CD4-positive, alpha-beta T cell treated with Interleukin-2 at 100 ng/mL for 4 hours (primary cell): ENCODE measurements at places on chromosomes 13 and 19.

DNA sequence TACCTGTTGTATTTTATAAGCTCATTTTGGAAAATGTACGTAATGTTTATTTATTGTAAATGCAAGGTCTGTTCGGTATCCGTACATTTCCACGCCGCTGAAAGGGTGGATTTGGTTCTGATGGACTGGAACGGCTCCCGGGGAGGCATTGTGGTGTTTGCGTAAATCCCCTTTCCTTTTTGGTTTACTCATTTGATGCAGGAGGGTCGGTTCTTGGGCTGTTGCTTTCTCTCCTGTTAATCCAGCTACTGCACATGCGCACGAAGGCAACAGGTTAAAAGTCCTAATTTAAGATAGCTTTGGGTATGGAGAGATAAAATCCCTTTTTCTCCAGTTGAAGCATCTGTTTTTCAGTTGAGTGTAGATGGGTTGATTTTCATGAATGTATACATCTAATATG lies 224.4 kb downstream of the TM9SF2 start:
- no peak for DNase-seq

GRCh38 chr19:54207676-54207982 lies 7.0 kb downstream of the RPS9 start:
- no peak for DNase-seq

GRCh38 chr13:34747507-34747906 lies 194.6 kb upstream of the NBEA start:
- DNase-seq: no peak

DNA sequence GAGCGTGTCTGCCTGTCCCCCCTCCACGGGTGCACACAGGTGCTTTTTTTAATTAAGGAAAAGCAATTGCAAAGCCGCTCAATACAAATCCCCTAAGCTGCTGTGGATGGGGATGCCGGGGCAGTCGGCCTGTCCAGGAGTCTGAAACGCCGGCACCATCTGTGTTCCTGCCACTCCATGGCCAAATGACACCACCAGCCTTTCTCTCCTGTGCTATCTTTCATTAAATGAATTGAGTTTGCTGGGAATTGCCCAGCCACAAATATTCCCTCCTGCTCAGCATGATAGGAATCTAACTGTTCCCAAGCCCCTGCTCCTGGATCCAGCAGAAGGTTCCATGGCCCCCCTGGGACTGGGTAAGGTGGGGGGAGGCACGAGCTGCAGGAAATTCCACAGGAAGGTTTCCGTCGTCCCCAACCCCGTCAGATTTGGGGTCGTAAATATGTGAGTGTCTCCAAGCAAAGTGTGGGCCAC lies 139.2 kb downstream of the KDM4B start:
- no peak for DNase-seq

DNA sequence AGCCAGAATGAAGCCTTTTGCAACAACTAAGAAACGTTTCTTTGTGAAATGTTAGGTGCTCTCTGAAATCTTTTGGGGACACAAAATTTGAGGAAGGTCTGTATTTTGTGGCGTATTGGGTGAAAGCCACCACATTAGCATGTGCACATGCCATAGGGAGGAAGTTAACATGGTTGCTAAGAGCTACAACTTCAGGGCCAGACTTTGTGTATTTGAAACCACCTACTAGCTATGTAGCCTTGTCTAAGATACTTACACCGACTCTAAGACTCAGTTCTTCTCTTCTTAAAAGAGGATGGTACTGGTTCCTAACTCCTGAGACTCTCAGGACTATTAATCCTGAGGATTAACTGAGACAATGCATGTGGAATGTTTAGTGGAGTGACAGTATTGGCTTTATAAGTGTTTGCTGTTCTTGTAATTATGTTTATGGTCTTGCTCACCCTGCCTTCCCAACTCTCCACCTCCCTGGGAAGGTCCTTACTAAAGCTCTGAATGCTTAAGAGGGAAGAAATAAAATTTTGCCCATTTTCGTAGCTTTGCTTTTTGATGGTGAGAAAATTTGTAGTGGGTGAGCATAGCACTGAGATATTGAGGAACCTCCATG lies 15.5 kb downstream of the SERP2 start:
- no peak for DNase-seq

DNA sequence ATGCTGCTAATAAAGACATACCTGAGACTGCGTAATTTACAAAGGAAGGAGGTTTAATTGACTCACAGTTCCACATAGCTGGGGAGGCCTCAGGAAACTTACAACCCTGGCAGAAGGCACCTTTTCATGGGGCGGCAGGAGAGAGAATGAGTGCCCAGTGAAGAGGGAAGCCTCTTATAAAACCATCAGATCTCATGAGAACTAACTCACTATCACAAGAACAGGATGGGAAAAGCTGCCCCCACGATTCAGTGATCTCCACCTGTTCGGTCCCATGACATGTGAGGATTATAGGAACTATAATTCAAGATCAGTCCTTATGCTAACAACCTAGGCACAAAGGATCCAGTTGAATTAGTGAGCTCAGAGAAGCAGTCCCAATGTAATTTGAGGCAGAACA lies 59.4 kb downstream of the GPC6 start:
- DNase-seq: no peak

DNA sequence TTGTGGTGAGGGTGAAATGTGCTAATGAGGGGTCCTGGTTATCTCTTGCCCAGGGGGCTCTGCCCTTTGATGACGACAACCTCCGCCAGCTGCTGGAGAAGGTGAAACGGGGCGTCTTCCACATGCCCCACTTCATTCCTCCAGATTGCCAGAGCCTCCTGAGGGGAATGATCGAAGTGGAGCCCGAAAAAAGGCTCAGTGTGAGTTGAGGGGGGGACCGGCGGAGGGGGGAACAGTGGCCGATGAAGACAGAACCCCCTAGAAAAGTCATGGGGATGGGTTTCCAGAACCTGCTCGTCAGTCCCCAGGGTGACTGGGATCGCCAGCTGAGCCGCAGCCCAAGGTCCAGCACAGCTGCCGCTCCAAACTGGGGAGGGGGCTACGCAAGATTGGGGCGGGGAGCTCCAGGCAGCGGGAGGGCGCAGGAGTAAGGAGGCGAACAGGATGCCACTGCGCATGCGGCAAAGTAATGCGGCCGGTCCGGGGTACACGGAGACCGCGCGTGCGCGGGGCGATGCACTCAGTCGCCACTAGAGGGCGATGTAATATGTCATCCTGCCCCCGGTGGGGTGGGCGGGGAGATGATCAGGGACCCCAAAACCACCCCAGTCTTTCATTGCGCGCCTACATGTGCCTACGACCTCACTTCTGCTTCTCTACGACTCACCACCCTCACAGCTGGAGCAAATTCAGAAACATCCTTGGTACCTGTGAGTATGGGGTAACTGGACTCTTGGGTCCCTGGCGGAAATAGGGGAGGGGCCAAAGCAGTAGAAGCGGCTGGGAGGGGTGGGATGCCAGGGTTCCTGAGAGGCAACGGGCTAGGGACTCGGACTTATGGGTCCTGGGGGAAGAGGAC lies 17.9 kb downstream of the BRSK1 start:
- DNase-seq: peak; percentile 92

DNA sequence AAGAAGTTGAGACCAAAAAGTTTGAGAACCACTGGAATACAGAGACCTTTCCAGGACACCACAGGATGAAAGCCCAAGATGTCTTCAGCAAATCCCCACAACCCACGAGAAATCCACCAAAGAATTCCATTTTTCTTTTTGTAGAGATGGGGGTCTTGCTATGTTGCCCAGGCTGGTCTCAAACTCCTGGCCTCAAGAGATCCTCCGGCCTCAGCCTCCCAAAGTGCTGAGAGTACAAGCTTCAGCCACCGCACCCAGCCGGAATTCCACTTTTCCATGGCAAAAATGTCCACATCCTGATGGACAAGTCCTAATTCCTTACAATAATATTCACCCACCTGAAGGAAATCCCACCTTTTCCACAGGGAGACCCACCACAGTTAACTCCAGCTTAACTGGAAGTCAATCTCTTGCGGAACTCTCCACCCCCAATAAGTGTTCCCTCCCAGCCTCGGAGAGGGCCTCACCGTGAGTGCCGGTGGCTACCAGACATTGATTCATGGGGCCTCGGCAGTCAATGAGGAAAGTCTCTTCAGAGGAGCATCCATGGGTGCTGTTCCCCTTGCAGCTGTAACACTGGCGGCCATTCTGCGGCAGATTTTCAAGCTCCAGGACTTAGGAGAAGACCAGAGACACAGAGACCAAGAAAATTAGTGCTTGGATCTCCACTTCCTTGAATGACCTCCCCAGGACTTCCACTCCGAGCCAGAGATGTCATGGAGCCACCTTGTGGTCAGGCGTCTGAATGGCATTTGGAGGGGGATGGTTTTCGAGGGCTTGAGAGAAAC lies 12.3 kb upstream of the CADM4 start:
- DNase-seq: peak; percentile 38

DNA sequence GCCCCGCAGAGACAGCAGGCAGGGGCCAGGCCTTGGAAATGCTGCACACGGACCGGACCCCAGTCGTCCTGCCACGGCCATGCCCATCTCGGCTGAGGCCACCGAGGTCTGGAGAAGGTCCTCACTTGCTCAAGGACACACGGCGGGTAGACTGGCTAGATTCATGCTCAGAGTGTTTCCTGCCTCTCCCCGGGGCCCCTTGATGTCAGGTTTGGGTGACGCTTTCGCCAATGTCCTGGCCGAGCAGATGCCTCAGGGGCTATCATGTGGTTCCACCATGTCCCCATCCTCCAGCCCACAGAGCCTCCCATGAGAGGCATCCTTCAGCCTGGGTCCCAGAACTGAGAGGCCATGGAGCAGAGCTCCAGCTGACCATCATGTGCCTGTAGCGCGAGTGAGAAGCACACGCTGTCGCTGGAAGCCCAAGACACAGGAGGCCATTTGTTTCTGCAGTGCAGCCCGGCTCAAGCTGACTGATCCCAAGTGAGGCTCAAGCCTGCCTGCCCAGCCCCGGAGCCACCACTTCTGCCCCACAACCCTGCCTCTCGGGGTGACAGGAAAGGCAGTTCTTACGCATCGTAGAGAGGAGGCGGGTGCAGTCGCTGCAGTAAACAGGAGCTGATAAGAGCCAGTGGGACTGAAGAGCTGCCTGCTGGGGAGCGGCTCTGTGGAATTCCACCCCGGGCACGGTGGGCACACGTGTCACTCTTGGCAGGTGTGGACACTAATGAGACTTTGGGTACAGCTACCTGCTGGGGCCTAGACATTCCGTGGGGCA lies 53.9 kb upstream of the GAS6 start:
- DNase-seq: no peak

- DNase-seq: peak; percentile 48
Measured at GRCh38 chr19:1672038-1672768, 19.8 kb upstream of the TCF3 start.

- DNase-seq: no peak
Measured at GRCh38 chr13:112776971-112777370, 87.1 kb downstream of the ATP11A start.

- no peak for DNase-seq
Measured at GRCh38 chr19:38055655-38056521, 148.9 kb downstream of the SIPA1L3 start.

- peak; percentile 88 for DNase-seq
Measured at GRCh38 chr19:45444318-45445041, 20.8 kb upstream of the ERCC1 start.

DNA sequence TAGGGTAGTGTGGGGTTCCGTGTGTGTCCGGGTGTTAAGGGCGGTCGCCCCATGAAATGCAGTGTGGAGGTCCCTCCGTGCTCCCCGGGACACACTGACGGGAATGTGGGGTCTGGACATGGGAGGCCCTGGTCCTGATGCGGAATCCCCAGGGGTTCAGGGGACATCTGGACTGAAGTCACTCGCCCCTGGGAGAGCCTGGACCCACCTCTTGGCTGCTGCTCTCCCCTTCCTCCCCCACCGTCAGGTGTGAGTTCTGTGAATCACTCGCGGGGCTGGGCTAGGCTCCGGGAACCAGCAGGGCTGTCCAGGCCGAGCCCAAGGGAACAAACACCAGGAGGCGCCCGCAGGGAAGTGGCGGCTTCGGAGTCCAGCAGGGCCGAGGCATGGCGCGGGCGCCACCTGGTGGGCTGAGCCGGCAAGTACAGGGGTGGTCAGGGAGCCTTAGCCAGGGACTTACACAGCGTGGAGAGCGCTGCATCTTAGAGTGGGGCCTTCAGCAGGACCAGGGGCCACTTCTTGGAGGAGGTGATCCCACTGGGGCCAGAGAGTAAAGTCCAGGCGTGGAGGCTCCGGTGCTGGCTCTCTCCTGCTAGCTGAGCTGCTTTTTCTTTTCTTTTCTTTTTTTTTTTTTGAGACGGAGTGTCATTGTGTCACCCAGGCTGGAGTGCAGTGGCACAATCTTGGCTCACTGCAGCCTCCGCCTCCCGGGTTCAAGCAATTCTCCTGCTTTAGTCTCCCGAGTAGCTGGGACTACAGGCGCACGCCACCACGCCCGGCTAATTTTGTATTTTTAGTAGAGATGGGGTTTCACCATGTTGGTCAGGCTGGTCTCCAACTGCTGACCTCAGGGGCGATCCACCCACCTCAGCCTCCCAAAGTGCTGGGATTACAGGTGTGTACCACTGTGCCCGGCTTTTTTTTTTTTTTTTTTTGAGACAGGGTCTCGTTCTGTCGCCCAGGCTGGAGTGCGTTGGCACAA lies 20.1 kb downstream of the WTIP start:
- peak; percentile 87 for DNase-seq

DNA sequence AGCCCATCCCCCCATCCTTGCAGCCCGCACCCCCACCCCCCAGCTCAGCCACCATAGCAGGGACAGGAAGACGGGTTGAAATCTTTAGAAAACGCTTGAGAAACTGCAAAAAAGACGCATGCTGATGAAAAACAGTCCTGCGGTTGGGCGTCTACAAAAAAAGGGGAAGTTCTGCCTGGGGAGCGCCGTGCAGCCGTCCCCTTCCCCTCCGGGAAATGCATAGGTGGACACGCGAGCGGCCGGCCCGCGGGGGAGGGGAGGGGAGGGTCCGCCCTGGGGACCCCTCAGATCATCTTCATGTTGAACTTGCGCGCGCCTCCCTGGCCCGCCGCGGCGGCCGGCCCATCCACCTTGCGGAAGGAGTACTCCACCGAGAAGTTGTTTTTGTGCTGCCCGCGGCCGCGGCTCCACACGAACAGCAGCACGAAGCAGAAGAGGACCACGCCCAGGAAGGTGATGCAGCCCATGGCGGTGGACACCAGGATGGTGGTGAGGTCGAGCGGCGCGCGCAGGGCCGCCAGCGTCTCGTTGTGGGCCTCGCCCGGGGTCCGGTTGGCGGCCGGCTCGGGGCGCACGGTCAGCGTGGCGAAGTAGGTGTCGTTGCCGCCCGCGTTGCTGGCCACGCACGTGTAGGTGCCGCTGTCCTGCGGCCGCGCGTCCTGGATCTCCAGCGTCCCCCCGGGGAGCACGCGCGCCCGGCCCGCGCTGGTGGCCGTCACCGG lies 7.9 kb upstream of the PEAK3 start:
- DNase-seq: peak; percentile 48
